ENCODE measurements at places on chromosomes 3 and 15.

- no peak for DNase-seq
These were observed 22.5 kb downstream of the CCDC33 start for GRCh38 chr15:74258456-74259291.

DNA sequence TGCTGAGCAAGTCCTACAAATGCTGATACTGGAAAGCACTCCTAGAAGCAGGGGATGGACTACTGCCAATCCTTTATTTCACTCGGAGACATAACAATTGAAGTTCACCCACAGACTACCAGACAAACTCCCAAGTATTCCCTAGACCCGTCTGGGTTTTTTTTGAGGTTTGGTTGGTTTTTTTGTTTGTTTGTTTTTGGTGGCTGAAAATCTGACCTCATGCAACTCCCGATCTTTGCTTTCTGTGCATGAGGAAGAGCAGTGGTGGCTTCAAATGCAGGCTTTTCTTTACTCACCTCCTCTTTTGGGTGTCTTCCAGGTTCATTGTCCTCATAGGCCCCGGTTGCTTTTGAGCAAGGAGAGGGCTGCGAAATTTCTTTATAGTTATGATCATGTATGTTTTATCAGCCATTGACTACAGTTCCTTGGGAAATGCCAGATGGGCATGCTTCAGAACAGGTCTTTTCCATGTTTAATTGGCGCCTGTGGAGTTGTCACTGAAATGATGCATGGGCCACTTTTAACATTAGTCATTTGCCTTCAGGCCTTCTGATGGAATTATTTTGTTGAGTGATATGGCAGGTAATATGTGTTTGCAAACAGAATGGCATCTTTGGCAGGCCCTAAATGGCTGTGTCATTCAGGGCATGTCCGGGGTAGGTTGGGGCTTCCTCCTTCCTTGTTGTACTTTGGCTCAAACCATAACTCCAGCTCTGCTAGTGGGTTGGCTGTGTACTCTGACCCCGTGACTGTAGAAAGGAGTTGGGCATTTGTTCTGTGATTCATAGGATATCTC, 81.3 kb upstream of the ZBED2 start:
- peak; percentile 63 for DNase-seq

DNA sequence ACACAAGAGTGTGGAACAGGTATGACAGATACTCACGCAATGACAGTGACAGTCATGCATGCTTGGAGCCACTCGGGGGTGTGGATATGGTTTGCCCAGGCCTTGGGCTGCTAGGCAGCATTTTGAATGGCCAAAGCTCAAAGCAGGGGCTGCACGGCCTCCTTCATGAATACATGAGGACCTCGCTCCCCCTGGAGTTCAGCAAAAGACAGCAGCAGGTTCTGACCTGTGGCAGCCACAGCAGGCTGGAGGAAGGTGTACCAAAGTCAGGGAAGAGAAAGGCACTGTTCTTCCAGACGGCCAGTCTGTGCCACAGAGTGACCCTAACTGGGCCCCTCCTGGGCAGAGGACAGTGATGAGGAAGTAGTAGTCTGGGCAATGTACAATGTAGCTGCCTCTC, 88.2 kb upstream of the C2CD4B start:
- DNase-seq: no peak

GRCh38 chr15:74783072-74783807, 1.4 kb downstream of the CSK start:
- DNase-seq: no peak
